ENCODE measurements at places on chromosomes 13 and 19.

DNA sequence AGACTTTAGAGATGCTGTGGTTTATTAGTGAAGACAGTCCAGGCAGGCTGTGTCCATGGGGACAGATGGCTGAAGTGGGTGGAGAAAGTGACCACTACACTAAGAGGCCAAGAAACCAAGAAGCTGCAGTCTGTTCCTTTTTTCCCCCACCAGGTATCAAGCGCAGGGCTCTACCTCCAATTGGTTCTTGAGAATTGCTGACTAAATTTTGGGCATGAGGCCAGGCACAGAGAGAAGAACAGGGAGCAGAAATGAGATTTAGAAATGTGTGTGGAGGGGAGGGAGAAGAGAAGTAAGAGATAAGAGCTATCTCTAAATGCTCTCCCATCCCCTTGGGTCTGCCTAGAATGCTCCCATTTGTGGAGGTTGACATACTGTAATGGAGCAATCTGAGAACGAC lies 12.3 kb upstream of the CYSLTR2 start:
- DNase-seq, result no peak

DNA sequence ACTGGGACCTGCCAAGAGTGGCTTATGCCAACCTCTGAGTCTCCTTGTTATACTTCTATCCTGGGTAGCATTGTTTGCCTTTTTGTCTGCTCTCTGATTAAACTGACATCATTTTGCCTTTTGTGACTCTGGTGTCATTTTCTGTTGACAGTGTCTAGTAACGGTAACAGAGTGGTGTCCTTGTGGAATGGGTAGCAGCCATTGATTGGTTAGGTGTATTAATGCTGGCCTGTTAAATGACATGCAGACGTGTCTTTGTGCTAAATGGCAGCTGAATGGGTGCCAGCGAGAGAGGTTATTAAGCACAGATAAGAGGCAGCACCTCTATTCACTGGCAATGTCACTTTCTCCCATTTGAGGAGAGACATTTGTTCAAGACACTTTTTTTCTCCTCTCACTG lies 1289.4 kb downstream of the PCDH9 start:
- no peak for DNase-seq

- no peak for DNase-seq
Measured at GRCh38 chr19:21498651-21499050, 6.8 kb upstream of the ZNF429 start.

DNA sequence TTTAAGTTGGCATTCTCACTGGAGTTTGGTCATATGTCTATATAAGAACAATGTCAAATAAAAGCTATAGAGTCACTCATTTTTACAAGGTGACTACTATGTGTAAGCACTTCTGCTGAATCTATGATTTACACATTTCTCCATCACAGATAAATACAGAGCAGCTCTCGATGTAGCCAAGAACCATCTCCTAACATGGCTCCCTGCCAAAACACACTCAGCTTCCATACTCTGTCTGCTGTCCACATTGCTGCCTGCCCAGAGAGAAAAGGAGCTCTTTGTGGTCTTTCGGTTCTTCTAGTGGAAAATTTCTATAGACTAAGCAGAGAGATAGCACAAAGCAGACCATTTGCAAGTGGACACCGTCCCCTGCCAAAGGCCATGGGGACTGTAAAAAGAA lies 190.9 kb upstream of the KLF12 start:
- no peak for DNase-seq

DNA sequence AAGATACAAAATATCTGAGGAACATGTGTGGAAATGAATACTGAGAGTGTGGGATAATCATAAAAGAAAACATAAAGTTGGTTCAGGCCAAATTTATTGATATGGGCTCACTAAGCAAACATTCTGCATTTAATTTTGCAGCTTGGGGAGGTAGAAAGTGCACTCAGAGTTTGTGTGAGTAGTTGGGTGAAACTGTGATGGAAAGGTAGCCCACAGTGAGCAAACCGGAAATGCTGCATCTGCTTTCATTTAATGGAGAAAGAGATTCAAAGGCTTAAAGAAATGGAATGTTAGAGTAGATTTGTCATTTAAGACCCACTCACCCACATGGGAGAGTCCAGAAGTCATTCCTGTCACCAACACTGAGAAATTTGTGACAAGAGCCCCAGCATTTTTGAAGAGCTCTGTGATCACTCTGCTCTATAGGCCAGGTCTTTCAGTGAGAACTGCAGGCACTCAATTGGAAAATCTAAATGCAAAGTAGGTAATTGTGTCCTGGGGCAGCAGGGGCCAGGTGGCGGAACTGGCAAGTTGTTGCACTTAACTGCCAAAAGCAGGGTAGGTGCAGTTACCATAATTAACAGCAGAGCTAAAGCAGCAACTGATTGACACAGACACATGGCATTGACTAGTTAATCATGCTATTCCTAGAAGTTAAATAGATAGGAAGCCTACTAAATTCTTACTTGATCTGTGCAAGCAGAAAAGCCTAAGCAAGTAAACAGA lies 1228.3 kb upstream of the PCDH20 start:
- DNase-seq, result no peak

- no peak for DNase-seq
Measured at GRCh38 chr13:34358811-34359513, 541.0 kb downstream of the RFC3 start.

DNA sequence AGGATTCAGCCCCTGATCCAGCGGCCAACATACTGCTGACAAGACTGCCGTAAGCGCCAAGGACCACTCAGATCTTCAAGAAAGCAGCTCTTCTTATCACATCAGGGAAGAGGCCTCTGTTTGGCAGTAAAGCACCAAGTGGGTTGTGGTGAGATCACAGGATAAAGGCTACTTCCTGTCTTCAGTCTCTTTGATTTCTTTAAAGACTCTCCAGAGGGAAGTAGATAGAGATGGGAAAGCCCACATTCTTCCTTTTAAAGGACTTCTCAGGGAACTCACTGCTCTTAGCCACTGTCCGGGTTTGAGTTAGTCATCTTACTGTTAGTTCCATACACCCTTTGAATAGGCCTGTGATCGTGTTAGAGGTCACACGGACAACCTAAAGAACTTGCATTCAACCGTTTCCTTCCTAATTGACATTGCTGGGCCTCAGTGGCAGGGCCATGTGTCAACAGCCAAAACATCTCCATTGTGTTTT lies 47.2 kb upstream of the POMP start:
- no peak for DNase-seq

- DNase-seq, result no peak
Measured at GRCh38 chr19:49690079-49690655, 749 bp upstream of the CPT1C start.

- DNase-seq, result no peak
Measured at GRCh38 chr13:54980651-54981050, 1952.0 kb downstream of the OLFM4 start.
